ENCODE measurements at places on chromosomes 2 and 18.

DNA sequence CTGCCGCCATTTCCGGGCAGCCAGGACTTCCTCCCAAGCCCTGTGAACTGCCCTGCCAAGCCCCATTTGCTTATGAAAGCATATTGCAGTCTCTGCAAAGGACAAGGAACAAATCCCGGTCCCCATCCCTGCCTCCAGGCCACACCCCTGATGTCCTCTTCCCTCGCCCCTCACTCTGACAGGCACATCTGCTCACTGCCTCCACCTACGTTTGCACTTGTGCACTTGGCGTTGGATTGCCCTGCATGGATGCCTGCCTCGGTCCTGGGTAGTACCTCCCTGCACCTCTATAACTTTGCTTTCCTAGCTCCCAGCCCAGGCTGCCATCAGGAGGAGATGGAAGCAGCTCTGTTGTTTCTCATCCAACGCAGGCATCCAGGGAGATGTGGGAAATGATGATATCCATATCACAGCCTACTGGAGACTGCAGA is 19.6 kb upstream of the RPL31 start:
- DNase-seq = no peak

DNA sequence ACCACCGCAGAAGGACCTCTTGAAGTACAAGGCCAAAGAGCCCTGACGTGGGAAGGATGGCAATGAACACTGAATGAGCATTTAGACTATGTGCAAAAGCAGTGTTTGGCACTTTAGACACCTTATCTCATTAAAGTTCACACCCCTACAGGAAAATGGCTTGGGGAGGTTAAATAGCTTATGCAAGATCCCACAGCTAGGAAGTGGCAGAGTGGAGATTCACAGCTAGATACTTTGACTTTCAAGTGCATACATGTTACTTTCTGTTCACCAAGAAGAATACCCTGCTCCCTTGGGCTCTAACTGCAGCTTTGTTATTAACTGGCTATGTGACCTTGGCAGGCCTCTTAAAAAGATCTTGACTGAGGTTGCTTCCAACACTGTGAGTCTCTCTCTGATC is 58.2 kb downstream of the ICOS start:
- DNase-seq = no peak

- DNase-seq = no peak
Measured at GRCh38 chr2:7697052-7697451, 779.8 kb downstream of the RNF144A start.

DNA sequence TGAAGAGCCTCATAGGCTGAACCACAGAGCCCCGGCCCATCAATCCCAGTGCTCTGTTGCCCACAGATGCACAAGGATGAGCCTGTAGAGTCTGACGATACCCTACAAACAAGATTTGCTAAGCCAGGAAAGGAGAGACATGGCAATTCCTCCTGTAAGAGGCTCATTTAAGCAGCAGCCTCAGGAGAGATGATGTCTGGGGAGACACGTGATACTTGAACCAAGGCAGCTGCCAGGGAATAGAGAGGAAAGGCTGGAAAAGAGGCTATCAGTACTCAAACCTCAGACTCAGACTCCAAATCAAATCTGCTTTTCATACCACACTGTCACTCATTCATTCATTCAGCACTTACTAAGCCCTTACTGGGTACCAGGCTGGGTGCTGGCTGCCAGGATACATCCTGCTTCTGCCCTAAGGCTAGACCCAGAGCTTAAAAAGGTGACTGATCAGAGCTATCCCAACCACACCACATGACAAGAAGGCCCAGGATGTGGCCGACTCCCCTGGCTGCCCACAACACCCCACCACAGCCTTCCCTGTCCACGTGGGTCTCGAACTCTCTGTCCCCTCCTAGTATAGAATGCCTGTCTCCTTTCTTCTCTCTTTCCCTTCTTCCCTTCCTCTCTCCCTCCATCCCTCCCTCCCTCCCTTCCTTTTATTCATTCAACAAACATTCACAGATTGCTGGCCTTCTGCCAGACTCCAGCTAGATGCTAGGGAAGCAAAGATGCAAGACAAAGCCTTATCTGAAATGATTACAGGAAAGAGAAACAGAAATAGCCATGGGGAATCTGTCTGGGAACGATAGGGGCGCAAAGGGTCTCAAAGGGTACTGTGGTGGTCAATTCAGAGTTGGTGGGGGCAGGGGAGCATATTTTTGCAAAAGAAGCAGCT is 23.4 kb upstream of the KCNK3 start:
- no peak for DNase-seq

DNA sequence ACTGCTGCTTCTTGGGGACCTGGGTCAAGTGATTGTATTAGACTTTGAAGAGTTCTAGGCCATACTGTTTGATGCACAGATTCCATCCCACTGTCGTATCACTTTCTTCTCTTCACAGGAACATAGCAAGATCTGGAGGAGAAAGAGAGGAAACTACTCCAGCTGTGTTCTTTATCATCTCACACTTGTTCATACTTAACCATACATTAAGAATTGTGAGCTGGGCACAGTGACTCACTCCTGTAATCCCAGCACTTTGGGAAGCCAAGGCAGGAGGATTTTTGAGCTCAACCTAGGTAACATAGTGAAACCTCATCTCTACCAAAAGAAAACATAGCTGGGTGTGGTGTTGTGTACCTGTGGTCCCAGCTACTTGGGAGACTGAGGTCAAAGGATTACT is 111.7 kb downstream of the PARD3B start:
- peak; percentile 11 for DNase-seq

- DNase-seq = no peak
Measured at GRCh38 chr18:36195427-36196122, 8.3 kb downstream of the MOCOS start.
